ENCODE measurements at places on chromosomes 3 and 15.

DNA sequence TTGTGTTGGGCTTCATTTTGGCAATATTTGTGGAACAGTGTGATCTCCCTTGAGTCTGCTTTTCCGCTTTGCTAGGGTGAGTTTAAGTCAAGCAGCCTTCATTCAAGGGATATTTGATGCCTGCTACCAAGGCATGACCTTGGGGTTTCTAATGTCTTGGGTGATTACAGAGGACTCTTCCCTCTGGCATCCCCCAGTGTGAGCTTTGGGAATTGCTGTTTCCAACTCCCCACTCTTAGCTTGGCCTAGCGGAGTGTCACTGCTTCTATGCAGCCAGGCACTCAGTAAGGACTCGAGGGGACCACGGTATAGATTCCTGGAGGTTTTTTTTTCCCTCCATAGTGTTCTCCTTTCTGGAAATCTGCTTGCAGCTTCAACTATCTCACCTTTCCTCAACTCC is 21.1 kb downstream of the GCNT3 start:
- no peak for DNase-seq

- DNase-seq: no peak
Observed at GRCh38 chr15:68819495-68820294, 1.0 kb downstream of the ANP32A start.

DNA sequence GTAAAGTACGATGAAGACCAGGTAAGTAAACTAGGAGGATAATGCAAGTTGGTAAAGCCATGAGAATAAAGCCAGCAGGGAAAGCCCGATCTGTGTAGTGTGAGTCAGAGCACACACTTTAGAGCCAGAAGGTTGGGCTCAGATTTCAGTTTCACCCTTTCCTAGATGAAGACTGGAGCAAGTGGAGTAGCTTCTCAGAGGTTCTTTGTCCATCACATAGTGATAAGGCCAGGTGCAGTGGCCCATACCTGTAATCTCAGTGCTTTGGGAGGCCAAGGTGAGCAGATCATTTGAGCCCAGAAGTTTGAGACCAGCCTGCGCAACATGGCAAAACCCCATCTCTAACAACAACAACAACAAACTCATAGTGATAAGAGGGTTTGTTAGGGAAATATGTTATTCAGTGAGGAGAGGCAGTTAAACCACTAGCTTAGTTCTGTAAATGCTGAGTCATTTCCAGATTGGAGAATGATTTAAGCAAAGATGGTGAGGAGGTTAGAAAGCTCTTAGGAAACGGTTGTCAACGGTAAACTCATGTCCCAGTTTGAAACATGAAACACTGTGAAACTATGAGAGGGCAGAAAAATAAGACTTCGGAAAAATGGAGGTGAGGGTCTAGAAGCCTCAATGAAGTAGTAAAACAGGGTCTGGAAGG is 39.0 kb downstream of the IL12A start:
- peak; percentile 55 for DNase-seq

DNA sequence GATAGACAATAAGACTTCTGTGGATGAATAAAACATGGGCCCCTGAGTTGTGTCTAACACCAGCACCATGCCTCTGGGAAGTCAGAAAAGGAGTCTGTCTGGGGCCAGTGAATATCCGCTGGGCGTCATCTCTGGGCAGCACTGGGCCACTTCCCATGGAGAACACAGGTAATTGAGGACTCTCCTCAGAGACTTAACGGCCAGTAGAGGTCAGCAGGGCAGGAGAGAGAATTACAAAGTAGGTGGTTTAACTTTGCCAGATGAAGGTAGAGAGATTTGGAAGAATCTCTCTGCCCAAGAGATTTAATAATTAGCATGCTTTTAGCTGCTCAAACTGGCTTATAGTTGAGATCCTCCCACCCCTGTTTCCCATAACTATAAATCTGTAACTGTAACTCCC is 65.7 kb downstream of the OCA2 start:
- no peak for DNase-seq

DNA sequence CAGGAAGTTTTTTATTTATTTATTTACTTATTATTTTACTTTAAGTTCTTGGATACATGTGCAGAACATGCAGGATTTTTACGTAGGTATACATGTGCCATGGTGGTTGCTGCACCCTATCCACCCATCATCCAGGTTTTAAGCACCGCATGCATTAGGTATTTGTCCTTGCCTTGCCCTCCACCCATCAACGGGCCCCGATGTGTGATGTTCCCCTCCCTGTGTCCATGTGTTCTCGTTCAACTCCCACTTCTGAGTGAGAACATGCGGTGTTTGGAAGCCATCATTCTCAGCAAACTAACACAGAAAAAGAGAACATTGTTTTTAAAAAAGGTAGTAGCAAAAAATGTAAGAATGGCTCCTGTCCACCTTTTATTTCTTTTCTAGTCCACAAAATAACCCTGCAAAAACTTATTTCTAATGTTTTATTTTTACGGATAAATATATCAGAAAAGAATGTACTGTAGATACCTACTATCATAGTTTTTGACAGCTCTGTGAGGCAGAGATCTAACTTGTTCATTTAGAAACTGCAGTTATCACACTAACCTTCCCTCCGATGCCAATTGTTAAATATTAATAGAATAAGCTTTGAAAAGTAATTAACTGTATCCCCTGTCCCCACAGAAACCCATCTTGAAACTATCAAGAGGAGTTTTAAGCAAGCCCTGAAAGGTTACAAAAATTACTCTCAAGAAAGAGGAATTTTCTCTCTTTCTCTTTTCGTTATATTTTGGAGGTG is 189.2 kb downstream of the LPP start:
- DNase-seq: no peak

GRCh38 chr15:68303134-68303533 is 25.6 kb downstream of the FEM1B start:
- DNase-seq: no peak

DNA sequence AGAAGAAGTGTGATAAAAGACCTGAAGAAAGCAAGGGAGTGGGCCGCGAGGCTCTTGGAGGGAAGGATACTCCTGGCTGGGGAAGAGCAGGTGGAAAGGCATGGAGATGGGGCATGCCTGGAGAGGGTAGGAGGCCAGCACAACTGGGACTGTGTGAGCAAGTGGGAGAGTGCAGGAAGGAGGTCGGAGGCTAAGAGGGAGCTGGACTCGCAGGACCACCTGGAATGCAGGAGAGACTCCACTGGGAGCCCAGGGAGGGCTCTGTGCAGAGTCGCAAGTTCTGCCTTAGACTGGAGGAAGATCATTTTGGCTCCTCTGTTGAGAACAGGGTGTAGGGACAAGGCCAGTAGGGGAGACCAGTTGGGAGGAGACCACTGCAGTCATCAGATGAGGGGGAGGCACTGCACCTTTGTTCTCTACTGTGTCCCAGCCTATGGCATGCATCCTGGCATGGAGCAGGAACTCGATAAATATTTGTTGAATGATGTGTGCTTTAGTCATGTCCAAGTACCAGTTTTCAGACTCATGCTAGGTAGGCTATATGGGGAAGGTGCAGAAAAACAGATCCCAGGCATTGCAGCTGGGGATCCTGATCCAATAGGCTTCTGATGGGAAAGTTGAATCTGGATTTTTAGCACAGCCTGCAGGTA is 13.7 kb downstream of the FAM107A start:
- no peak for DNase-seq

GRCh38 chr3:127745656-127746399 is 73.1 kb downstream of the ABTB1 start:
- no peak for DNase-seq

DNA sequence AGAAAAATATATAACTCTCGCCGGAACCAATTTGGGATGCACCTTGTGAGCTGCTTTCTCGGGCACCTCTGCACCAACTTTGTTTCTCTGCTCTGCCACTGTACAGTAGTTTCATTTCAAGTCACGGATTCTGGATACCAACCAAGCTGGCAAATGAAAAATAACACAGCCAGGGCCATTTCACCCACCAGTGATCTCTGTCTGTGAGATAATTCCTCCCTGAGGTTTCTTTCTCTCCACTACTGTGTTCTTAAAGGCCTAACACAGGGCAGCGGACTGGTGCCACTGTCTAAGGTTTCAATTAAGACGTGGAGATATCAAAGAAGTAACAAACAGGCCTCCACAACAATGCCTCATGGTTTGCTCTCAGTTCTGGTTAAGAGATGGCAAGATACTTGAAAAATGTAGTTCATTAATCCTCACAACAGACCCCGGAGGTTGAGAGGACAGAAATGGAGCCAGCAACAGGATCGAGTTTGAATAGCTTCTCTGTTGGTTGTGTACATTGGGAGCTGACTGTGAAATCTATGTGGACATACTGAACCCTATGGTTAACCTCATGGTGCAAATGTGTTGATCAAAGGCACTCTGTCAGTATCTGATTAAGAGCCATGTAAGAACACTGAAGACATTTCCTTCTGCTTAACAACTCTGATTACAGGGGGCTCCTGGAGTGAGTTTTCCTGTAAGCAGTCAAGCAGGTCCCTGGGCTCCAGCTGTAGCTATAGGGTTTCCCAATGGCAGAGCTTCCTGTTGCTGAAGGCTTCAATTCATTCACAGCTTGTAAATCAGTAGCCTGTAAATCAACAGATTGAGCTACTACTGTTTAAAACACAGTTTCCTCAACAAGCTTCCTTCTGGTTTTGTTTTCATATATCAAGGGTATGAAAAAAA is 470.5 kb downstream of the EPHA3 start:
- no peak for DNase-seq

- no peak for DNase-seq
Observed at GRCh38 chr3:6179761-6180160, 681.2 kb upstream of the GRM7 start.

- no peak for DNase-seq
Observed at GRCh38 chr3:59310736-59311135, 260.9 kb upstream of the CFAP20DC start.

DNA sequence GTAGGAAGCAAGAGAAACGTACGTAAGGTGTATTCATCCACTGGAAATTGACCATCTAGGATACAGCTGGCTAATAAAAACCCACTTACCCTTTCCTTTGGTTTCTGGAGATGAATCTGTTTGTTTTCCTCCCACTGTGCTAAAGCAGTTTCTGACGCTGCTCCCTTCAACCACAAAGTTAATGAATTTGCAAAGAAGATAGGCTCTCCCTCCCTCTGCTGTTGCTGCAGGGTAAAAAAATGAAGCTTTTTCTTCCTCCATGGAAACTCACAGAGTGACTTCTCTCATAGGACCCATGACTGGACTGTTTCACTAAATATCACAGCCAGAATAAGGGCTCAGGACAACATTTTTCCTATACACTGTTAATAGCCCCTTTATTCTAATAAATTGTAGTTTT is 172.1 kb upstream of the LRRN1 start:
- no peak for DNase-seq

- no peak for DNase-seq
Observed at GRCh38 chr15:100663915-100664281, 61.5 kb downstream of the ASB7 start.

GRCh38 chr3:12400616-12401194 is 83.6 kb upstream of the TSEN2 start:
- DNase-seq: no peak

- no peak for DNase-seq
Observed at GRCh38 chr3:141273700-141274410, 42.2 kb downstream of the PXYLP1 start.

- DNase-seq: no peak
Observed at GRCh38 chr15:23095796-23096195, 40.8 kb downstream of the GOLGA6L1 start.

DNA sequence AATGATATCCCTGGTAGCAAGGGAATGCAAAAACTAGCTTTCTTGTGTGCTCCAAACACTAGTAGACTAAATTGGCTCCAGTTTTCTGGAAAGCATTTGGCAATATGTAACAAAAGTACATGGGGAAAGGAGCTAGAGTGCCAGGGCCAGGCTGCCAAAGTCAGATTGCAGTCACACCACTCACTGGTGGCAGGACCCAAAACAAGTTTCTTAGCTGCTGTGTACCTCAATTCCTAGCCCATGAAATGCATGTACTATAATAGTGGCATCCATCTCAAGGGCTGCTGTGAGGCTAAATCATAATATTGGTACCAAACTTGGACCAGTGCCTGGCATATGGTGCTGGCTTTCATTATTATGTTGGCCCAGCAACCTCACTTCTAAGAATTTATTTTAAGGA is 49.3 kb downstream of the CLDN18 start:
- DNase-seq: no peak

- DNase-seq: no peak
Observed at GRCh38 chr15:39542385-39543065, 38.4 kb upstream of the THBS1 start.

DNA sequence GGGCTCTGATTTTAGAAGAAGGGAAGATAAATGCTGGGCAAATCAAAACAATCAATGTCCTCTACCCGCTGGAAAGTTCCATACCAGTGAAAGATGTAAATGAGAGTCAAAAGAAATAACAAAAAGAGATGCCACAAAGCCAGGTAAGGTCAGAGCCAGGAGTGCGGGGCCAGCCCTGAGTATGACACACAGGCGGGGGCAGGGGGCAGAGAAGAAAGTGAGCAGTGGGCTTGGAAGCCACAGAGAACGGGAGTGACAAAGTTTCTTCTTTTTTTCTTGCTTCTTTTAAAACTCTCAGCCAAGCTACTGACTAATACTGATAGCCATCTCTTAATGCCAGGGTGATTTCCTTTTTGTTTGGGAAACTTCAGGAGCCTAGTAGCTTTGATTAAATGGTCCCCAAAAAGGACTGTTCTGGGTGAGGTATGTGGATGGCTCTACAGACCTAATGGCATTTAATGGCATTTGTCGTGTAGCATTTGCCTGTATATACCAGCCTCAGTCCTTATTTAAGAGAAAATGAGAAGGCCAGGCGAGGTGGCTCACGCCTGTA is 23.1 kb upstream of the TSEN2 start:
- no peak for DNase-seq

DNA sequence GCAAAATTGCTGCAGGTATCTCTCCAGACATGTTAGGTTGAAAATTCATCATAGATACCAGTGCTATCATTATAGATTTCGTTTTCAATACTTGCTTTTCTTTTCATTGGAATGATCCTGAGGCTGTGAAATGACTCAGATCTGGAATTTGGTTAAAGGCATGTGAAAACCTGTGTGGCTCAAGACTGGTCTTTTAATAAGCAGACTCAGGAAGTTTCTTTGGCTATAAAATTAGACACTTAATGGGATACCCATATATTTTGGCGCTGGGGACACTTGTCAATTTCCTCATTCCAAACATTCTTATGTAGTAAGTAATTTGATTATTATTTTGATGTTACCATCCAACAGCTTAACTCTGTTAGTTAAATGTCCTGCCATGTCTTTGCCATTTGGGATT is 1041.1 kb upstream of the GBE1 start:
- no peak for DNase-seq

DNA sequence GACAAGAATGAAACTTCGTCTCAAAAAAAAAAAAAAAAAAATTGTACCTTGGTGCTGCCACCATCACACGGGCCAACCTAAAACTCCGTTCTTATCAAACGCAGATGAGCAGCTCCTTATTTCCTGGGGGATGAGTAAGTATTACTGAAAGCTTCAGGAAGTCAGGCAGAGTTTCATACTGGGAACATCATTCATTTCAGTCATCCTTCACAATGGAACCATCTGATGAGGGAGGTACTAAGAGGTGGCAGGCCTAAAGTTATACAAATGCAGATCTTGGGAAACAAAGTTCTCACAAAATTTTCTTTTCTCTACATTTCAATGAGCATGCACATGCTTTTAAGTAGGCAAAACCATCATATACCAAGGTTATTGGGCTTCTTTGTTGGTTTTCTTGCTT is 636.0 kb upstream of the LMCD1 start:
- DNase-seq: no peak

GRCh38 chr3:151709847-151710246 is 23.9 kb upstream of the AADACL2 start:
- DNase-seq: no peak

- DNase-seq: no peak
Observed at GRCh38 chr3:8166014-8166413, 335.6 kb upstream of the LMCD1 start.

Data from GM12878 (cell line).